ENCODE measurements at places on chromosomes 4 and X. TPM values are rescaled to one million over a fixed set of nuclear protein-coding genes. Genes with fewer than 3 reads are reported as not detected.

DNA sequence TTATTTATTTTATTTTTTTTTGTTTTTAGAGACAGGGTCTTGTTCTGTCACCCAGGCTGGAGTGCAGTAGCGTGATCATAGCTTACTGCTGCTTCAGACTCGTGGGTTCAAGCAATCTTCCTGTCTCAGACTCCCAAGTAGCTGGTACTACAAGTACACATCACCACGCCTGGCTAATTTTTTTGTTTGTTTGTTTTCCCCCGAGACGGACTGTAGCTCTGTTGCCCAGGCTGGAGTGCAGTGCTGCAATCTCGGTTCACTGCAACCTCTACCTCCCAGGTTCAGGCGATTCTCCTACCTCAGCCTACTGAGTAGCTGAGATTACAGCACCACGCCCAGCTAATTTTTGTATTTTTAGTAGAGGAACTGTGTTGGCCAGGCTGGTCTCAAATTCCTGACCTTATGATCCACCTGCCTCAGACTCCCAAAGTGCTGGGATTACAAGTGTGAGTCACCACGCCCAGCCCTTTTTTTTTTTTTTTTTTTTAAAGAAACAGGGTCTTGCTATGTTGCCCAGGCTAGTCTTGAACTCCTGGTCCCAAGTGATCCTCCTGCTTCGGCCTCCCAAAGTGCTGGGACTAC, 32.2 kb downstream of the COPS4 start:
- DNase-seq, result no peak

ATP8A1 gene
- total RNA-seq, result 1.4 TPM

SPATA4 gene
- total RNA-seq, result 0.13 TPM

DNA sequence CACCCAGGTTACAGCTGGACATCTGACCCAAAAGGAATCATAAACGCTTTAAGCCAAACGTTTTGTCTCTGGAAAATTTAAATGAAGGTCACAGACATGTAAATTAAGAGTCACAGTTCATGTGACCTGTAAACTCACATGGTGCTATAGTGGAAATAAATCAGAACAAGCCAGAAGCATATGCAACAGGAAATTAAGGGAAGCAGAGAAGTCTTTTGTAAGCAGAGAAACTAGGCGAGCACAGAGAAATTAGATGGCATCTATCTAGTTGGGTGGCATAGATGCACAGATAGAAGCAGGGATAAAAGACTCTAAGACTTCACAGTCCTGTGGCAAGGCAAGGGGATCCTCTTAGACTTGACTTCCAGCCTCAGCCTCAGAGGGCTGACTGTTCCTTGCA, 264.8 kb downstream of the GASK1B start:
- no peak for DNase-seq

UGT2A1 gene
- not detected for total RNA-seq

GRCh38 chr4:187006189-187006618, 282.5 kb upstream of the FAT1 start:
- DNase-seq, result peak; percentile 92

DNA sequence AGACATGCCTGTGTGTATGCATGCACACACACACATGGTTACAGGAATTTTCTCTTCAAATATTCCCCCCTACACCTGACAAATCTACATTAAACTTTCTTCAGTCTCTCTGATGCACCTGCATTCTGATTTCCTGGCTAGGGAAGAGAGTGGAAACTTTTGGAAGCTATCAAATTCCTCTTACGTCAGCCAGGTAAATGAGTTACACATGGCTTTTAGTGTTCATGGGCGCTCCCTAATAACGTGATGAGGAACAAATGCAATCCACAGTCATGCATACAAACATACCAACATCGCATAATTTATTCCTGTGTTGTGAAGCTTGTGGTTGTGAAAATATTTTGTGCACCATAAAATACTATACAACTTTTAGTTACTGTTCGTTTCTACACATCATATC, 34.9 kb downstream of the BMP3 start:
- no peak for DNase-seq

ERCC6L gene
- under 0.01 TPM for total RNA-seq

- no peak for DNase-seq
Observed at GRCh38 chrX:129697204-129697829, 41.5 kb upstream of the XPNPEP2 start.

DNA sequence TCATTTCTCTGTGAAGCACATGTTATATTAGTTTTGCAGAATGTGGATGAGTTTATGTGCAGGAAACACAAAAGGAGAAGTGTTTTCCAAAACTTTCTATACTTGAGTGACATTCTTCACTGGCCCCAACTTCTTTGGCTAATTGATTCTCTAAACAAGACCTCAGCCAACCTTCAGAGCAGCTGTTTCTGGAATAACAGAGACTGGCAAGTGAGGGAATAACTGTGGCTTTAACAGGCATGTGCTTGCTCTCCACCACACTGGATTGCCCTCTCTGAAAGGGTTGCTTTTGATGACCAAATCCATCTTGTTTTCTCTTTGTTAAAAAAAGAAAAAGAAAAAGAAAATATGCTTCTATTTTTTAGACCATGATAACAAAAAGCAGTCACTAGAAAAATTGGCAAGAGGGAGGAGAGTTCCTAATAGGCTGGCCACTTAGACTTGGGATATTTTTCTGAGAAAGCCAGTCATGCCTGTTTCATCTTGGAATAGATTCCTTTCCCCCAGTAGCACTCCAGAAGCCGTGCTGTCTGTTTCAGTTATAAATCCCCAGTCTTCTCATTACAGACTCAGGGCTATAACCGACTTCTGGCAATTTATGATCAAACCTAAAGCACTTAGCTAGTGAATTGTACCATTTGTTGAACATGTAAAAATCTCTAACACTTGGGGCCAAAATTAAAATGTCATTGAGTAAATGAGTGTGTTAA, 295.0 kb upstream of the NR3C2 start:
- no peak for DNase-seq

DNA sequence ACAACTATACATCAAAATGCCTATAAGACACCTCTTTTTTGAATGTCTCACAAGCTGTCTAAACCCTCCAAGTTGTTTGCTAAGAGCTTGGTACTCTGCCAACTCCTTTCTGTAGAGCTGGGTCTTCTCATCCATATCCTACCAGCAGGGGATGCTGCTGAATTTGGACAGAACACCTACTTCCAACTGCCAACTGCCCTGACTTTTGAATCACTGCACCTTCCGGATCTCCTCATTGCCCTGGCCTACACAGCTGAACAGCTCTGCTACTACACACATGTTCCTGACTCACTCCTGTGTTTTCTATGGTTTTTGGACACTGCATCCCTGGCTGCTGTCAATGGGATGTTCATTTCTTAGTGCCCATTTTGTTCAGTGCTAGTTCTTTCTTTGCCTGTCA, 18.7 kb downstream of the FAM184B start:
- DNase-seq, result peak; percentile 67

C4orf50 gene
- total RNA-seq, result not detected

GLOD5 gene
- not detected for total RNA-seq
